ENCODE measurements at places on chromosomes 11 and 22.

GRCh38 chr22:25525376-25525775 is 39.1 kb upstream of the GRK3 start:
- DNase-seq, result no peak

- peak; percentile 42 for DNase-seq
These were observed 186.2 kb downstream of the SPON1 start for GRCh38 chr11:14148653-14149273.

GRCh38 chr11:10937385-10937771 is 79.5 kb upstream of the ZBED5 start:
- no peak for DNase-seq

DNA sequence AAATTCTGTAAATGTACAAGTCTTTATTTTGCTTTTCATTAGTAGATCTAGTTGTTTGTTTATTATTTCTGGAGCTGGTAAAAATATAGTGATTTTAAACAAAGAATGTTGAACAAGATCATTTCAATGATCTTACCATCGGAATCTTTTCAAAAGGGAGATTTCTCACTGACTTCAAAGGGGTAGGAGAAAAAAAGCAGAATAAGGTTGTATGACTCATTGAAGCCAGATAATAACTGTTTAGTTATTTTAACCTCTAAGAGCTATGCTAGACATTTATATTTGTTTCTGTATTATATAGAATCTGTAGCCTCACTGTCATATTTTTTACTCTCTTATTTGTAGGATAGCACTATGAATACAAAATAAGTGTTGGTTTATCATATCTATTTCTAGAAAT is 8.1 kb upstream of the PDE3B start:
- DNase-seq, result no peak

DNA sequence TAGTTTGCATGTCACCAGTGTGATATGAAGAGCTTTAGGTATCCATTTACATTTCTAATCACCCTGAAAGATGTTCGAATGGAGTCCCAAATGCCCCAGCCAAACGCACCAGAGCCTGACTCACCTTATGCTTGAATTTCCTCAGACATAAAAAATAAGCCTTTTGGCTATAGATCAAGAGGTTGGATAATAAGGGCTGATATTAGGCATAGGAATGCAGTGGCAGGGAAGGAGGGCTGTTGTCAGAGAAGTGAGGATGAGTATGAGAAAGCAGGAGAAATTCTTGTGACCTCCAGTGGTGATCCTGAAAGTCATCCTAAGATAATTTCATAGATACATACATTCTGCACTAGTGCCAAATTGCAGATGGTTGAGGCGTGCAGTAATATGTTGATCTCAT is 264.6 kb downstream of the NELL1 start:
- no peak for DNase-seq

DNA sequence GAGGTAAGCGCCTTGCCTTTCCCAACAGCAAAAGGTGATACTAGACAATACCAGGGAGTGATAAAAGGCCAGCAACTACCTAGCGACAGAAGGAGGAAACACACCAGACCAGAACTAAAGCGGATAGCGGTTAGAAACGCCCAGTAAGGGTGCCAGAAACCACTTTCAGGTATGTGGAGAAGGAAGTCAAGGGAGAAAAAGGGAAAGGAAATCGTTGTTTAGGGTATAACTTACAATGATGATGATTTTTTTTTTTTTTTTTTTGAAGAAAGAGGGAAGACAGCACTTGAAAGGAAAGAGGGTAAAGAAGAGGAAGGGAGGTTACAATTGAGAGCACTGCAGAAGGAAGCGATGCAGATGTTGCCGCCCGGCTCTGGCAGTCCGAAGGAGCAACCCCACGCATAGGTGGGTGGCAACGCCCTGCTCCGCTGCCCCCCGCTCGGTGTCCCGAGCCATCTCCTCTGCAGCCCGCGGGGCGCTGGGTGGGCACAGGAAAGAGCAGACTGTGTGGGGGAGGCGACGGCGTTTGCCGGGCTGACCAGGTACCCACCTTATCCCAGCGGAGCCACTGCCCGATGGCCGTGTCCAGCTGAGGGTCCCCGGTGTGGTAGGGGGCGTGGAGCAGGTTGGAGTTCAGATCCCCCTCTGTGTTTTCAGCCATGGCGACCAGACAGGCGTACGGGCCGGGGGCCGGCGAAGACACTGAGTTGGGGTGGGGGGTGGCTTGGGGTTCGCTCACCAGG is 561 bp downstream of the PGM2L1 start:
- DNase-seq, result peak; percentile 73

GRCh38 chr11:78829146-78829545 is 254.5 kb upstream of the NARS2 start:
- DNase-seq, result no peak

- DNase-seq, result no peak
These were observed 691.9 kb downstream of the FAM181B start for GRCh38 chr11:82041764-82042163.

GRCh38 chr11:128843198-128843785 is 23.8 kb downstream of the KCNJ1 start:
- DNase-seq, result no peak
